CD4-positive, alpha-beta T cell treated with Interleukin-2 at 100 ng/mL for 4 hours (primary cell): ENCODE measurements at places on chromosomes 3 and 15.

DNA sequence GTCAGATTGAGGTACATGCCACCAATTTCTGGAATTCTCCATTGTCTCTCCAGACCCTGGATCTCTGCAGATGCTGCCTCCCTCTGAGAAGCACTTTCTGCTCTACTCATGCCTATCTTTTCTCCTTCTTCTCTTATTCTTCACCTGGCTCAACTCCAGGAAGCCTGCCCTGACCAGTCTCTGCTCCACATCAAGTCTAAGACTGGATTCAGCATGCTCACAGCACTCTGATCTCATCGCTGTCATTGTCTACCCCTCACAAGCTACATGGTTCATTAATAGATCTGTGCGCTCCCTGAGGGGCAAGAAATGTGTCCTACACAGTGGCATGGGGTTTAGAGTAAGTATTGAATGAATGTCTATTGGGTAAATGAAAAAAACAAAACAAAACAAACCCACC is 38.7 kb downstream of the CCR4 start:
- no peak for DNase-seq

GRCh38 chr3:145219355-145220235 is 941.4 kb downstream of the PLOD2 start:
- no peak for DNase-seq

- DNase-seq: no peak
These were observed 5.8 kb upstream of the GLCE start for GRCh38 chr15:69154684-69155083.

- DNase-seq: no peak
These were observed 1.3 kb upstream of the TRIM59 start for GRCh38 chr3:160450846-160451245.

GRCh38 chr15:96309143-96309660 is 21.3 kb upstream of the NR2F2 start:
- DNase-seq: no peak

DNA sequence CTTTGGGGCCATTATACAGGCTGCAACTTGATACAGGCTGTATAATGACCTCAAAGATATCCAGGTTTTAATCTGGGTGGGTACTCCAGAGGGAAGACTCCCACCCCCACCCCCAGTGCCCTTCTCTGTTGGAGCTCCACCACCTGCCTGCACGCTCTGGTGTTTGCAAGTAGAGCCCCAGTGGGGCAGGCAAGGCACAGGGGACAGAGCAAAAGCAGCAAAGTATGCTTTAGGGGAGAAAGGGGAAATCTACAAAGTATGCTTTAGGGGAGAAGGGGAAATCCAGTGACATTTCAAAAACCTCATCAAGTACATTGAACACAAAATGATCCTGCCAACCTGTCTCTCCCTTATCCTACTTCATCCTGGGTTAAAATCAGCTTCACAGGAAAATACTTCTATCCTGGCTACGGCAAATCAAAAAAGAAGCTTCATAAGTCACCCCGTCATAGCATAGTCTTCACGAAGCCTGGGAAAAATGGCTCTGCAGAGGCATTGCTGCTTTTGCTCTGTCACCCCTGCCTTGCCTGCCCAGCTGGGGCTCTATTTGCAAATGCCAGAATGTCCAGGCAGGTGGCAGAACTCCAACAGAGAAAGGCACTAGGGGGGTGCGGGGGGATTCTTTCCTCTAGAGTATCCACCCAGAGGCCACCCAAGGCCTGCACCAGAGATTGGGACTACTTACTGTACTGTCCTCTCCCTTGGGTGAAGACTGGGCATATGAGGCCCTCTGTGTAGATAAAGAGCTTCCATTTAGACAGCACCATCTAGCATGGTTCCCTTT is 60.9 kb upstream of the ATP11B start:
- DNase-seq: no peak

- no peak for DNase-seq
These were observed 96.8 kb downstream of the ANXA2 start for GRCh38 chr15:60301024-60301423.

DNA sequence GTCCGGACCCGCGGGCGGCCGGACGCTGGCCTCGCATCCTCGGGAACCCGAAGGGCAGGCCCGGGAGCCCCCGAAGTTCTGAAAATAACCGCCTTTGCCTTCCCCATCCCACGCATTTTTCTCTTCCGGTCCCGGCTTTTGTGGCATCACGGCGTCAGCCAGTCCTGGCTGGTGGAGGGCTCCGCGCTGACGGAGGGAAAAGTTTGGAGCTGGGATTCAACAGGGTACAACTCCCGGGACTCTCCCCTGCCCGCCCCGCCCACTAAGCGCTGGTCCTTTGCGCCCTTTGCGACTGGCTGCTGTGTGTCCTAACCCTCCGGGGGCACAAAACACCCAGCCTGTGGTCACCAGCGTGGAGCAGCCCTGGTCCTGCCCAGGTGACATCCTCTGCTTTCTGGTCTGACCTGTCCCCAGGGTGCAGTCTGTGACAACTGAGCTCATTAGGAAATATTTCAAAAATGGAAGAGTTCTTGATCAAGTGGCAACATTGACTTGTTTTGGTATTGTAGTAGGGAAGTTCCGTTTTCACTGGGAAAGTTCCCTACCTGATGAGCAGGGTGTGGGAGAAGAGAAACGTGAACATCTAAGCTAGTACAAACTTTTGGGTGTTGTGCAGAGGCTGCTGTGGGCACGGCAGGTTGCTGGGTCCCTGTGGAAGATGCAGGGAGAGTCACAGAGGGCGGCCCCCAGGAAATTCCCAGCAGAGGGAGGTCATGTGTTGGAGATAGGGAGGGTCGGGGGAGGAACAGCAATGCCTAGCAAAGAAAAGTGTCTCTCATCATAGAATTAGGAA is 775 bp downstream of the ARNT2 start:
- no peak for DNase-seq

- DNase-seq: no peak
These were observed 194.5 kb downstream of the RPLP1 start for GRCh38 chr15:69647142-69647513.

DNA sequence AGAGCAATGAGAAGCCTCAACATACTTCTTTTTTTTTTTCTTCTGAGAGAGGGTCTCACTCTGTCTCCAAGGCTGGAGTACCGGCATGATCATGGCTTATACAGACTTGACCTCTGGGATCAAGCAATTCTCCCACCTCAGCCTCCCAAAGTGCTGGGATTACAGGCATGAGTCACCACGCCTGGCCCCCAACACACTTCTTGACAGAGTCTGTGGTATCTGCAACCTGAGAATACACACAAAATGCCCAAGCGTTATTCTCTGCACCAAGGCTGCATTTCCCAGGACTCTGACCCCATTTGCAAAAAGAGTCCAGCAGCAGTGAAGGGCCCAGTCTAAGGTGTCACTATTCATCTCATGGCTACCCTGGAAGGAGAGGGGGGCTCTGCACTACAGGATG is 42.7 kb upstream of the BLM start:
- DNase-seq: no peak

- DNase-seq: no peak
These were observed 33.3 kb upstream of the GABRB3 start for GRCh38 chr15:26806151-26806550.

GRCh38 chr15:91891101-91891500 is 37.6 kb downstream of the SLCO3A1 start:
- no peak for DNase-seq

DNA sequence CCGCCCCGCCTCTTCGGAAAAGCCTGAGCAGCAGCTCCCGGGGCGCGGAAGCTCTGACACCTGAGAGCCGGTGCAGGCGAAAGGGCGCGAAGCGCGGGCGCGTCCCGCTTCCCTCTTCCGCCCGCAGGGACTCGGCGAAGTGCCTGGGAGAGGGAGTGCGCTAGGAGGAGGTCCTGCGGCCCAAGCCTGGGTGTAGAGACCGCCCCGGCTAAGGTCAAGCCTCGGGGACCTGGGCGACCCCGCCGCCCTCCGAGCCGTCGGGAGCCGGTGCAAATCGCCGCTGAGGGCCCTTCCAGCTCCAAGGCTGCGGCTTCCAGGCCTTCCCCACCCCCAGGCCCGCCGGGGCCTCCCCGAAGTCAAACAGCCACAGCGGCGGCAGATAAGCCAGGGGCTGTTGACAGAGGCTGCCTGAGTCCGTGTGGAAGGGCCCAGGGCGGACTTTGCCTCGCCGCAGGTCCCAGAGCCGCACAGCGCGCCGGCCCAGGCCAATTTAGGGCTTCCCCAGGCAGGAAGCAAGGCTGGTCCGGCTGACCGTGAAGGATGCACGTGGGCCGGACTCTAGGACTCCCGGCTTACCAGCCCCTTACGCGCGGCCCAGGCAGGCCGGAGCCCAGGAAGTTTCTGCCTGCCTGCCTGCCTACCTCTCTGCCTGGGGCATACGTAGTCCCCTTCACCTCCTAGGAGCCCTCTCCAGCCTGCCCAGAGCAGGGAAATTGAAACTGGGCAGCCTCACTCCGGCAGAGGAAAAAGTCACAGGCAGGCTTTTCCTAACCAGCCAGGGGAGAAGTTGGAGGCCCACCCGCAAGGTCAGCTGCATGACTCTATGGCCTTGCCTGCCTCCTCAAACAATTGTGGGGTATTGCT is 2.3 kb downstream of the ITPKA start:
- DNase-seq: no peak

DNA sequence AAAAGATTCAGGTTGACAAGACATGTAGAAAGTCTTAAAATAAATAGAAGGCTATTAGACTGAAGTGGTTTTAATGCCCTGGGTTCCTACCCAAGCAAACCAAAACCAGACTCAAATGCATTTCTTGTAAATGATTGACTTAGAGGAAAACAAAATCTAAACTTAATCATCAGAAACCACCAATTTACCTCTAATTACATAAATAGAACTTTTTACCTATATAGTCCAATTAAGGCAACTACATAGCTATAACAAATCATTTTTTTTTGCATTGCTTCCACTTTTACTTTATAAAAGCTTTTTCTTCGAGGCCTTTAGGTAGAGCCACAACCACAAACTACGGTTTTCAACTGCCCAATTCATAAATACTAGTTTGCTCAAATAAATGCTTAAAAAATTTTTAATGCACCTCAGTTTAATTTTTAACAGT is 231.3 kb upstream of the ARHGEF26 start:
- DNase-seq: no peak

GRCh38 chr3:33061782-33062181 is 35.2 kb downstream of the GLB1 start:
- peak; percentile 80 for DNase-seq

DNA sequence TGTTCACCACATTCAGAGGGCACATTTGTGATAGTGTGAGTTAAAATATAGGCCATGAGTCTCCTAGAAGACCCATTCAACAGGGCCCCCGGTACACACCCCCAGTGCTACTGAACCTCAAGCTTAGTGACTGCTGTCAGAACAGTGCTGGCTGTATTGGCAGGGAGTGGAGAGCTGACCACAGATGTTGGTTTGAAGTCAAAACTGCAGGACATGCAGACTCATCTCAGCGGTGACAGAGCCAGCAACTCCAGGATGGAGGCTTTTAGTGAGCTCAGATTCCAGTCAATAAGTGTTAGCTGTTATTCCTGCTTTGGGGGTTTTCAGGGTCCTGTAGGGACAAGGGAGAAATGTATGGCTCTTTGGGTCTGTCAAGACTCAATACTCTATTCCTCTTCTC is 29.1 kb downstream of the PRR20G start:
- no peak for DNase-seq

- DNase-seq: no peak
These were observed 1.6 kb upstream of the FOXP1 start for GRCh38 chr3:71585131-71585530.

- DNase-seq: no peak
These were observed 59.7 kb downstream of the KCNAB1 start for GRCh38 chr3:156180077-156180476.

- no peak for DNase-seq
These were observed 58.2 kb upstream of the ACAN start for GRCh38 chr15:88745065-88745464.

- no peak for DNase-seq
These were observed 7.6 kb downstream of the PLOD2 start for GRCh38 chr3:146153429-146153828.

- no peak for DNase-seq
These were observed 22.8 kb downstream of the HCLS1 start for GRCh38 chr3:121637922-121638321.

- DNase-seq: no peak
These were observed 33.3 kb upstream of the BLM start for GRCh38 chr15:90683876-90684275.

GRCh38 chr3:53705024-53705745 is 141.0 kb downstream of the CHDH start:
- no peak for DNase-seq

DNA sequence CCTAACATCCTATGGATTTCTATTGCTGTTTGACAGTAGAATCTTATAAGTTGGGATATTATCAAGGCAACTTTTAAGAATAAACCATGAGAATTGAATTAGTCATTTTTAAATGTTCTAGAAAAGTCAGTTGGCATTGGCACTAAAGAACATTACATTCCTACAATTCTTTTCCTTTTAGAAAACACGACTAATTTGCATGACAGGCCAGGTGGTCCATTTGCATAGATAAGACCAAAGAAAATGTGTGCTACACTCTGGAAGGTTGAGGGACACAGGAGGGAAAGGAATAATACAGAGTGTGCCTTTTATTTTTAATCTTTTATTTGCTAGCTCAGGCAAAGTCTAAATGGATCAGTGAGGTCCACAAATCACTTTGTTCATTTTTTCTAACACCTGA is 962.3 kb downstream of the EPHA3 start:
- no peak for DNase-seq

DNA sequence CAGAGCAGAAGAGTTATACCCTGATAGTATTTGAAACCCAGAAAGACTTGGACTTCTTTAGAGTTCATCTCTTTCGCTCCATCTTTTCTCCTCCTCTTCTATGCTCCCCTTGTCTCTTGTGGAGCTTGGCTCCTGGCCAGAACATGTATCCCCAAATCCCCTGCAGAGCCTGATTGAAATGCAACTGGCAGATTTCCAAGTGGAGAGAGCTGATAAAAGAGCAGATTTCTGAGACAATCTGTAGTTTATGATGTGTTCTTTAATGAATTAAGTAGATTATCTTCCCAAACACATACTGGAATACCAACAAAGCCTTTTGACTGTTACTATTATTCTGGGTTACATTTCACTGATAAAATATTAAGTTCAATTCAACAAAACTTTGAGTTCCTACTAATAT is 33.4 kb downstream of the UNC13C start:
- no peak for DNase-seq

DNA sequence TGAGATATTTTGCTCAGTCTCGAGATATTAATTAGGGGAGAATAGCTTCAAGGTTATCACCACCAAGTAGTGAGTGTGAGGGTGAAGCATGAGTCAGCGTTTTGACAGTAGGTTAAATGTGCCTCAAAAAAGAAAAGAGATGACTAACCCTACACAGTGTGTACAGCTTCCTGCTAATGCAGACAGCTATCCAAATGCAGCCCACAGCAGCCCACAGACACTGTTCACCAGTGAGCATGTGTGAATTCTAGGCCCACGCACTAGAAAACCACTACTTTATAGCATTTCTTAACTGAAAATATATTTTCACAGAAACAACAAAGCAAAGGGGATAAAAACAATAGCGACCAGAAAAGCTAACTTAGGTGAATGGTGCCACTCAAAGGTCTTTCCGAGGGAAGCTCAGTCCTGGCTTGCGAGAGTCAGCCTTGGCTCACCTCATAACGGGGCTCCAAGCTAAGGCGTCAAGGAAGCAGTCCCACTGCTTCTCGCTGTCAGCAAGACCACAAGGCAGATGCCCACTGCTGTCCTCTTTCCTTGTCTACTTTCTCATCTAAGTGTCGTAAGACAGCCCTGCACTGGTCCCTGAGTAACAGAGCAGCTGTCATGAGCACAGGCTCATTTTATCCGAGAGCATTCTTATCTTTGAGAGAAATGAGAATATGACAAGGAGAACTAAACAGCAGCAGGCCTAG is 47.6 kb downstream of the TXNRD3 start:
- DNase-seq: peak; percentile 35
